ENCODE measurements at places on chromosomes 6 and 20.

GRCh38 chr6:126086560-126086959 is 100.2 kb downstream of the TRMT11 start:
- DNase-seq, result no peak

GRCh38 chr6:2209226-2209809 is 36.1 kb downstream of the GMDS start:
- peak; percentile 7 for DNase-seq

- peak; percentile 87 for DNase-seq
Observed at GRCh38 chr6:101776919-101777350, 383.4 kb downstream of the GRIK2 start.

DNA sequence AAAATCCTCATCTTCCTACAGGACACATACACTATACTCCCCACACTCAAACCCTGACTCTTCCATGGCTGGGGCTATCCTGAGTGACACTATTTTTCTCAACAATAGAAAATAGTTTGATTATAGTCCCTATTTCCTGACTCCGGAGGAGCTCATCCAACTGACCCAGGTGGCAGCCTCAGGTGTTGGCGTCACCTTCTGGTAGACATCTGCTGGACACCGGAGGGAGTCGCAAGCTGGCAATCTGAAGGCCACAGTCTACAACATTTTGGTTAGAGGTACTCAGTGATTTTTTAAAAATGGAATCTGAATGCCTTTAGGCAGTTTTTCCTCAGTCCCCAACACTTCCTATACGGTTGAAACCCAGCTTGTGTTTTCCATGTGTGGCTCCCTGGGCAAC is 32.2 kb upstream of the OCSTAMP start:
- DNase-seq, result no peak

DNA sequence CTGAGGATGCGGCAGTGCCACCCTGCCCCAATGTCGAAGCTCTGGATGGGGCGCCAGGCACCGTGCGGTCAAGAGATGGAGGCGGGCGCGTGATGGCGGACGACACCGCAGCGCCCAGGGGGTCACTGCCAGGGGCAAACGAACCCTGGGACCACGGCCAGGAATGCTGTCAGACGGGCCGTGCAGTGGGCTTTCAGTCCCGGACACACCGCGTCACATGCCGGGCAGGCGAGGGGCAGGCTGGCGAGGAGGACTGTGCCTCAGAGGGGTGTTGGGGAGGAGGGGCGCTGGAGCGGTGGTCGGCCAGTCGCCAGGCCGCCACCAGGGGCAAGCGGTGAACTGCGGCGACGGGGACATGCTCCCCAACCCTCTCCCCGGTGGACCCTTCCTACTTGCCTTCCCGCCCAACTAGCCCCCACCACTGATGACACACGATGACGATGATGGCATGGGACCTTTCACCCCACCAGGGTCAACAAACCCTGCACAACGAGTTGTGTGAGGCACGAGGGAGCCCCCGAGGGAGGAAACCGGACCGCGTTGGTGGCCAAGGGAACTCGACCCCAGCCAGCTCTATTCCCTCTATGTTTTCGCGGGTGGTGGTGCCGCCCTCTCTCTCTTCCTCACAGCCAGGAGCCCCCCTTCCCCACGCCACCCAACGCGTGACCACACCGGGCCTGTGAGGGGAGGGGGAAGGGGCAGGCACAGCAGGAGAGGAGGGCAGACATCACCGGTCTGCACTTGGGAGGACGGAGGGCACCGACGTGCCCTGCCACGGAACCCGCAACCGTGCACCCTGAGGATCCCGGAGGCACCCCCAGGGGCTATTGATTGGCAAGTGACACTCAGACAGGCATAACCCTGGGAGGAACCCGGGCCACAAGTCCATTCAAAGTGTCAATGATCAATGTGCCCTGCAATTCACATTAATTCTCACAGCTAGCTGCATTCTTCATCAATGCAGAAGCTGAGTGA is 1960.9 kb upstream of the DEFB115 start:
- DNase-seq, result no peak

DNA sequence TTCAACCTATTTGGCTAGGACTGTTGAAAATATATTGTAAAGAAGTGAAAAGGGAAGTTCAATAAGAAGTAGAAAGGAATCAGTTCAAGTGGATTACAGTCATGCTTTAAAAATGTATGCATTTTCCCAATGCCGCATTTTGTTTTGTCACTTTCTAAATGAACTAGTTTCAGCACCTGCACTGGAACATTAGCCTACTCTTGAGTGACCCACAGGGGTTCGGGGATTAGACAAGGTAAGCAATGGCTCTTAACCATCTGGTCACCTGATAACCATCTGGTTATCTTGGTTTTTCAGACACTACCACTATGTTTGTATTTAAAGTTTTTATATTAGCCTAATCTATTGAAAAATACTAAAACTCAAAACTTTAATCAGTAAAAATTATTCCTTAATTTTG is 97.6 kb downstream of the CD164 start:
- DNase-seq, result no peak

- no peak for DNase-seq
Observed at GRCh38 chr20:30502670-30503069, 754.8 kb upstream of the DEFB115 start.

GRCh38 chr6:120648713-120649112 is 685.6 kb downstream of the TBC1D32 start:
- DNase-seq, result no peak

DNA sequence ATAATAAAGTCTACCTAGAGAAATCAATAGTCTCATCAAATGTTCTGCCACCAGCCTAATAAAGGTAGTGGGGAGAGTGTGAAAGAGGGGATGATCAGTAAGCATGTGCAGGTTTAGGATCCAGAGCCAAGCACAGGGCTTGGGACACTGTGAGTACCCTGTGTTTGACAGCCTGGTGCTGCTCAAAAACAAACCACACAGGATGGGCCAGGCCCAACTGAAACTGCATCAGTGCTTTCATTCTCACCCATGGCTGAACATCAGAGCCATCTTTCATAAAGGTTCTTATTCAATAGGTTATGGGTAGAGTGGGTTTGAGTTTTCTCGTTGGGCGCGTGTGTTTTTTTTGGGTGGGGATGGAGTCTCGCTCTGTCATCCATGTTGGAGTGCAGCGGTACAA is 87.3 kb upstream of the NHSL1 start:
- DNase-seq, result no peak

DNA sequence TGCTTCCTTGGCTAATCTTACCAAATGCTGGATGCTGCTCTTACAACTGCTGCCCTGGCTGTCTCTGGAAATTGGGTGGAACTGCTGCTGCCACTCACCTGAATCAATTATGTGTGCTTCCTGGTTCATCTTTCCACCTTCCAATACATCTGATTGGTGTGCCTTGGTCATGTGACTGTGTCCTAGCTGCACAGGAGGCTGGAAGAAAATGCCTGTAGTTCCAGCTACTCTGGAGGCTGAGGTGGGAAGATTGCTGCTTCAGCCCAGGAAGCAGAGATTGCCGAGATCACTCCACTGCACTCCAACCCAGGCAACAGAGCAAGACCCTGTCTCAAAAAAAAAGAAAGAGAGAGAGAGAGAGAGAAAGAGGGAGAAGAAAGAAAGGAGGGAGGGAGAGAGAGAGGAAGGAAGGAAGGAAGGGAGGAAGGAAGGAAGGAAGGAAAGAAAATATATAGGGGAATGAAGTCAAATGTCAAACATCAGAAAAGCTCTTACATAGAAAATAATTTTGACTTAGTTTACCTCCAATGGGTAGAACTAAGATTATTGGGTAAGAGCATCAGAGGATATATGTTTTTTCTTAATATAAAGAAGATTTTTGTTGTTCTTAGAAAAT is 14.1 kb upstream of the PPARD start:
- no peak for DNase-seq

DNA sequence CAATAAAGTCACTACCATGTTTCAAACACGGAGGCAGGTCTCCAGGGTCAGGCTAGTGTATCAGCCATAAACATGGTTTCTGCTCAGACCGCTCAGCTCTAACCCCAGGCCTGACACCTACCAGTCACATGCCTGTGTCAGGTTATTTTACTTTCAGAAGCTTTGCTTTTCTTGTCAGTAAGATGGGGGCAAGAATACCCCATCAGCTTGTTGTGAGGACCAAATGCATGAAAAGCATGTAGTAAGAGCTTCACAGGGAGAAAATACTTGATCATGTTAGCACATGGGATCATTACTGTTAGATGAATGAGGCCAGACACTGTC is 65.2 kb upstream of the PIM1 start:
- no peak for DNase-seq

DNA sequence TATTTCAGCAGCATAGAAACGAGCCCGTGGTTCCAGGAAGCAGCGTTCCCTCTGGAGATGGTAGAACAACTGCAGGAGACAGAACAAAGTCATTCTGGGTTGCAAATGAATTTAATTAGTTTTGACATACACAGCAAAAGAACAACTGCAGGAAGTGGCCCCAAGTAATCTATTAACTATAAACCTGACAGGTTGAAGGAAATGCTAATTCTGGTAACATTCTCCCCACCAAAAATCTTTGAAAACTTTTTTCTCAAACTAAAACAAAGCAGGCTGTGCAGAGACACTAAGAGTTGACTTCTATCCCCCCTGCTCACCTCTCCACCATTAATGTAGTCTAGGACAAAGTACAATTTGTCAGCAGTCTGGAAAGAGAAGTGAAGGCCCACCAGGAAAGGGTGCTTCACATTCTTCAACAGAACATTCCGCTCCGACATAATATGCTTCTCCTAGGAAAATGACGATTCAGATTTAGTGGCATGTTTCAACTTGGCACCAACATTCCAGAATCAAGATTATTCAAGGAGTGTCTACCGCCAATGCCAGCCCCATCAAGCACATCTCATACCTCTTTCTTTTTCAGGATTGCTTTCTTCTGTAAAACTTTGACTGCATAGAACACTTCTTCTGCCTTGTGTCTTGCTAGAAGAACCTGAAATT is 120.4 kb upstream of the SLC2A12 start:
- DNase-seq, result no peak

DNA sequence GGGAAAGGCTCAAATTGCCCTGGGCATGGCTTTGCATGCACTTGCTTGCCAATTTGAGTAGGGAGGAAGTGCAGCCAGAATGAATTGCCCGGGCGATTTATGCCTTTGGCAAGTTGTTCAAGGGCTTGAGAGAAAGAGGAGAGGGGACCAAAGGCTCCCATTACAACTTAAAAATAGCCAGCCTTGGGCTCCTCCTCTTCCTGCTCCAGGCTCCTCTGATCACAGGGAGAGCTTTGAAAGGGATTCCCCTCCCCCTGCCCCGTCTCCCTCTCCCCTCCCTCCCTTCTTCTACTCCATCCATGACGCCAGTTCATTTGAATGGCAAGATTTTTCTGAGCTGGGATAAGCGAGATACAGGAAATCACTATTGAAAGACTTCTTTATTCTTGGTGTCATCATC is 304.9 kb upstream of the JAG1 start:
- DNase-seq, result no peak

DNA sequence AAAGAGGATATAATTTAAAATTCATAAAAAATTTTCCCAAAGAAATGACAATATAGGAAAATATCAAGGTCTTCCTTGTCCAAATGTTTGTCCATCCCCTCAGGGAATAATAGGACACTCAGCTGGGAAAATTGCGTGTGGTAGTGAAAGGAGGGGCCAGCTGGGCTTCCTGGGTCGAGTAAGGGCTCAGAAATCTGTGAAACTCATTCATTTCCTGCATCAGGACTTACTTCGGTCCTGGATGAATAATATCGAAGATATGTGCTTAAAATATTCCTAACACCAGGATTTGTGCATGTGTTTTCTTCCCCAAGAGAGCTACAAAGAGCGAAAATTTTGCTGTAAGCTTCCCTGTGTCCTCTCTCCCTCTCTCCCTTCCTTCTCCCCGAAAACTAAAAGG is 118.2 kb upstream of the GJE1 start:
- DNase-seq, result no peak

GRCh38 chr6:32111424-32112066 is 2.4 kb upstream of the TNXB start:
- no peak for DNase-seq

- DNase-seq, result peak; percentile 38
Observed at GRCh38 chr6:28597217-28597835, 71.6 kb downstream of the GPX5 start.

DNA sequence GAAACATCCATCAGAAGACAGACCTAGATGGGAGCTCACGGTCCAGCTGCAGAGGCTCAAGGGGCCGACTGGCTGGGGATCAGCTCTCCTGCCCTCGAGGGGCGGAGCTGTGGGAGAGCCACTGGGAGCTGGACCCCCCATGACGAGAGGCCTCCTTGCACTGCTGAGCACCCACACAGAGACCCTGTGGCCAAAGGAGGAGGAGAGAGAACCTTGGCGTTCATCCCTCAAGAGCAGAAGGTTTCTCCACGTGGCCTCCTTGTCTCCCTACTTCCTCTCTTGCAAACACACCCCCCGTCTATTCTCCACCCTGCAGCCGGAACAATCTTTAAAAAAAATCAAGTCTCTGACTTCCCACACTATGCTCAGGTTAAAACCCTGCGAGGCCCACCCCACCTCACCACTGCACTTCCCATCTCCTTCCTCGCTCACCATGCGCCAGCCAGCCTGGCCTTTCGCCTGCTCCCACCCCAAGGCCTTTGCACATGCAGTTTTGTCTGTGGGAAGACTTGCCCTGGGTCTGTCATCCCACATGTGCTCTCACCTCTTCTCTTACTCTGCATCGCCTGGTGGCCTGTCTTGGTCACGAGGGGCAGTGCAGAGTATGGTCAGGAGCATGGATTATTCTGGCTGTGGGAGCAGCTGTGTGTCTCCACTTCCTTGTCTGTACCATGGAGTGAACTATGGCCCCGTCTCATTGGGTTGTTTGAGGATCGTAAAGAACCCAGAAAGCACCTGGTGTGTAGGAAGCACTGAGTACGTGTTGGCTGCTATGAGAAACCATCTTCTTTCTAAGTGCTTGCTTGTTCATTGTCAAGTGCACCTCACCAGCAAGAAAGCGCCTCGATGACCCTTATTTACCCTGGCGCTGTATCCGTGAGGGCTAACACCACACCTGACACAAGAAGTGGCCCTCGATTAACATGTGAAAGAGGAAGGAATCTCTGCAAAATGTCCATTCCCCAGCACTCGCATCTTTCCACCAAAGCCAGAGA is 32.9 kb downstream of the PMEPA1 start:
- DNase-seq, result peak; percentile 74

GRCh38 chr6:34359418-34360158 is 32.9 kb downstream of the NUDT3 start:
- DNase-seq, result no peak

GRCh38 chr6:72748759-72749158 is 126.9 kb downstream of the KCNQ5 start:
- no peak for DNase-seq

- peak; percentile 41 for DNase-seq
Observed at GRCh38 chr6:140271759-140272377, 897.4 kb upstream of the CITED2 start.

- DNase-seq, result no peak
Observed at GRCh38 chr6:55836481-55836880, 38.9 kb downstream of the BMP5 start.

GRCh38 chr20:57195023-57195422 is 71.4 kb downstream of the BMP7 start:
- DNase-seq, result no peak

GRCh38 chr6:170025935-170026750 is 264.7 kb downstream of the DLL1 start:
- peak; percentile 68 for DNase-seq

DNA sequence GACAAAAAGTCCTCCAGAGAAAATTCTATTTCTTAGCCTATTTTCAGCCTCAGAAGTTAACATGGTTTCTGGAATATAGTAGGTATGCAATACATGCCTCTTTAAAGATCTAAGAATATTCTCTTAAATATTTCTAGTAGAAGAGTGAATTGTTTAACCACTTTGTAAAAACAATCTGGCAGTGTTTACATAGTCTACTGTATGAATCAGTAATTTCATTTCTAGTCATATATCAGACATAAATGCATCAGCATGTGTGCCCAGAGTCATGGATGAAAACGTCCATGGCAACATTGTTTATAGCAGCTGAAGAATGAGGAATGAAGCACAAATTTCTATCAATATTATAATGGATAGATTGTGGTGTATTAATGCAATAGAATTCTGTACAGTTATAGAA is 124.9 kb downstream of the NKAIN2 start:
- no peak for DNase-seq

Measured in NCI-H1092 treated with DMSO at 0.1 percent for 48 hours (cell line).